SK-N-SH (cell line): ENCODE measurements at places on chromosomes 5 and 9. TPM values are rescaled to one million over a fixed set of nuclear protein-coding genes. Genes with fewer than 3 reads are reported as not detected.

ADCY2 gene
- polyA plus RNA-seq, result not detected in 2 replicates

ZNF483 gene
- 0.53 and 0.60 TPM in 2 replicates for polyA plus RNA-seq

TLR4 gene
- 0.85 and 1.2 TPM in 2 replicates for polyA plus RNA-seq

NME5 gene
- 3.7 and 4.1 TPM in 2 replicates for polyA plus RNA-seq

- DNase-seq, result no peak
Observed at GRCh38 chr5:178327931-178328711, 95.5 kb upstream of the PHYKPL start.

GRCh38 chr5:38467353-38468040 lies 88.9 kb downstream of the LIFR start:
- DNase-seq, result no peak

GRCh38 chr5:93394301-93394700 lies 186.7 kb downstream of the NR2F1-AS1 start:
- no peak for DNase-seq

DNA sequence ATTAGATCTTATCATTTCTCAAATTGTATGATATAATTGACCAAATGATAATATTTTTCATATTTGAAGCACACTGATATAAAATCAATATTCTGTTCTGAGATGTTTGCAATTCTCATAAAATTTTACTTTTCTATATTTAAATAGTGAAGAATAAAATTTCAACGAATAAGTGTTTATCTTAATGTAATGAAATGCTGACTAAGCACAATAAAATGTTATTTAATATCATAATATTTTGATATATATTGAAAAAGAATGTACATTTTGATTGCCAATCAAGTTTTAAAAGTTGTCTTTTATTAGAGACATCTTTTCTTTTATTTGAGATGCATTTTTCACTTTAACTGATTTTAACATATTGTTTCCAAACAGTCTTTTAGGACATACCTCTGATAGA lies 416.1 kb downstream of the TAF11L14 start:
- DNase-seq, result no peak

DNA sequence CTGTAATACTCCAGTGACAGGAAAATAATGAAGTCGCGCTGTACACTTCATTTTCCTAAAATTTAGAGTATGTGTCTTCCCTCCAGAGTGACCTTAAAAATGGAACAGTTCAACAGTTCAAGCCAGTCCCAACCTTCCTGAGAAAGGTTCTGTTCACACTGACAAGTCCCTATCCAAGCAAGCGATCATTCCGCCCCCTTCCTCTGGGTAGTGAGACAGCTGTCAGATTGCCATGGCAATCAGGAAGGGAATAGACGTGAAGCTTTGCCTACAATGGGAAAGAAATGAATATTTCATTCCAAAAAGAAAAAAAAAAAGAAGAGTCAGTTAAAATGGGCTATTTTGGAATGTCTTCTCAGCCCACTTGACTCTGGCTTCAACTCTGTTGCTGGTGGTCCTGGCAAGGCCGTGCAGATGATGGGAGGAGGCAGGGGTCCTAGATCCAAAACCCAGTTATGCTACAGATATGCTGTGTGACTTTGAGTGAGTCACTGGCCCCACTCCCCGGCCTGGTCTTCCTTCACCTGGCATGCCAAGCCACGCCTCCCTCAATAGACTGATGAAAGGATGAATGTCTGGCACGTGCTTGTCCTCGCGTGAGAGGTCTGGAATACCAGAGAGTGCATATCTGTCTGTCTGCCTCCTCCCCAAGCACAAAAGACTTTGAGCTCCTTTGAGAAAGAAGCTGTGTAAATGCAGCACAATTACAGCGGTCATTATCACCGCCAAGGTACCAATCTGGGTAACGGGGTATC lies 165.8 kb upstream of the WWC1 start:
- no peak for DNase-seq

GRCh38 chr5:105865834-105866233 lies 1804.9 kb downstream of the EFNA5 start:
- DNase-seq, result no peak

GRCh38 chr5:1497242-1497777 lies 26.4 kb downstream of the LPCAT1 start:
- DNase-seq, result no peak
